Activated CD8-positive, alpha-beta memory T cell treated with anti-CD3 and anti-CD28 coated beads, Interleukin-2, amount 50 U/mL, for 48 hours (primary cell): ENCODE measurements at places on chromosomes 7 and 10.
A peak's percentile ranks its signal among the peaks of the same experiment; 100 is the strongest.

DNA sequence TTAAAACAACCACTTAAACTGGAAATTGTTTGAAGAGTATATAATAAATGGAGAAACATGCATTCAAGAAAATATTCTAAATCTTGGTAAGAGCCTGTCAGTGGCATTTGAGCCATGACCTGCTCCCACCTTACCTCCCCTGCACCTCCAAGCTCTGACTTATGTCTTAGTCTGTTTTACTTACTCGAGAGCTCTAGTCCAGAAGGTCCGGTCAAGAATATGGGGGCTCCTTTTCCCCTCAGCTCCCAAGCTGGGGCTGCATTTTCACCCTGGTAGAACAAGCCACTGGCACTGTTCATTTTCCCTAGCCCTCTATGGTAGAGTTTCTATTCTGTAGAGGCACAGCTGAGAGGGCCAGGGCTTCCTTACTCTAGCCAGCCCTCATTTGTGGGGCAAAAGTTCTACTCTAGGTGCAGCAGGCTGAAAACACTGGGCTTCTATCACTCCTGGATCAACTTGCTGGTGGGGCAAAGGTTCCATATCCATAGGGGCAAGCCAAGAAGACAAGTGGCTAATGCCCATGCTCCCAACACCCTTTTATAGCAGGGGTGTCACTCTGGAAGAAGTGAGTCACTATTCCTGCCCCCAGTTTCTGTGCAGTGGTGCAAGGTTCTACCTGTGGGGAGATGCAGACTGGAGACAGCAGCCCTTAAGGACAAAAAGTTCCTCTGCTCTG lies 40.6 kb downstream of the ZNF438 start:
- DNase-seq: no peak

- DNase-seq: no peak
Measured at GRCh38 chr7:140841166-140841715, 83.5 kb downstream of the BRAF start.

DNA sequence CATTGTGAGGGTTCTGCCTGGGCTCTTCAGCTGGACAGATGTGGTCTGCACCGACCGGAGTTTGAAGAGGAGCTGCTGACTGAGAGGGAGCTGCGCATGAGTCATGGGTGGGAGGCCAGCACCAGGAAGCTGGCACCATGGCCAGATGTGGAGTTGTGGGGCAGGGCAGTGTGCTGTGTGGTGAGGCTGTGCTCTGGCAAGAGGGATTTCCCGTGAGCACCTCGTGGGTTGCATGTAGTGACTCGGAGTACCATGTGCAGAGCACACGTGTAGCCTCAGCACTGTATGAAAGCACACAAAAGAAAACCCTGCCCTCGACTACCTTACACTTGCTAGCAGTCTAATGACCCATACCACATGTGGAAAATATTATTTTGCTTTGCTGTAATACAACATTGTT lies 103.4 kb downstream of the WNT2 start:
- DNase-seq: no peak

DNA sequence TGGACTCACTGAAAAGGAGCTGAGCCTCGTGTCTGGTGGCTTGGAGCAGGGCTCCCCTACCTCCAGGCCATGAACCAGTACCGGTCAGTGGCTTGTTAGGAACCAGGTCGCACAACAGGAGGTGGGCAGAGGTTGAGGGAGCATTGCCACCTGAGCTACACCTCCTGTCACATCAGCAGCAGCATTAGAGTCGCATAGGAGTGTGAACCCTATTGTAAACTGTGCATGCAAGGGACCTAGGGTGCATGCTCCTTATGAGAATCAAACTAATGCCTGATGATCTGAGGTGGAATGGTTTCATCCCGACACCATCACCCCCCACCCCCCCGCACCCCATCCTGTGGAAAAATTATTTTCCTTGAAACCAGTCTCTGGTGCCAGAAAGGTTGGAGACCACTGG lies 50.4 kb downstream of the TSPAN15 start:
- peak; percentile 36 for DNase-seq

- no peak for DNase-seq
Measured at GRCh38 chr10:113978802-113979201, 64.9 kb upstream of the ADRB1 start.

- no peak for DNase-seq
Measured at GRCh38 chr10:101079874-101080273, 18.1 kb downstream of the KAZALD1 start.

DNA sequence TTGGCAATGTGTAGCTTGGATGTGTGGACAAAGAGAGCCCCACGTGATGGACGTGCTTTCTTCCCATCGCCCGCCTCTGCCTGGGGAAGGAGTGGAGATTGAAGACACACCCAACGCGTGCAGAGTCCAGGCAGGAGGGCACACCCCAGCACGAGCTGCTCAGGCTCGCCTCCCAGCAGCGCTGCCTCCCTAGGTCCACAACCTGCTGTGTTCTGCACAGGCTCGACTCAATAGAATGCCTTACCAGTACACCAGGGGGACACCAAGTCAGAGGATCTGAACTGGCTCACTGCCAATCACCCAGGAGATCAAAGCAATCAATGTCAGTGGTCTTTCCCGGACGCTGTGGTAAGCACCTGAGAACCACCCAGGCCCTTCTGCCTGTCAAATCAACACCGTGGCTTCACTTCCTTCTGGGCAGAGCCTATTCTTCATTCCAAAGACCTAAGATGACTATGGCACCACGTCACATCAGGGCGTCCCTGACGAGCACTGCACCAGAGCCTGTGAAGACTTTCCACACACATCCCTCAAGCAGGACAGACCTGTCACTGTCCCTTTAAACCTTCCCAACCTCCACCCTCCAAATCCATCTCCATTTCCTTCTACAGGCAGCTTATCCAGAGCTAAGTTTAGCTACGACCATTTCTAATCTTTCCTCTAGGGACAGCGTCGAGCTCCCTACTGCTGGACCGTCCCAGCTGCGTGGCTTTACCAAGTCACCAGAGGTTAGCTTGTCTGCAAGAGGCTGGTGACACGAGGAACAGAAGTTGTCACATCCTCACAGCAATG lies 72.3 kb downstream of the AMZ1 start:
- DNase-seq: no peak

DNA sequence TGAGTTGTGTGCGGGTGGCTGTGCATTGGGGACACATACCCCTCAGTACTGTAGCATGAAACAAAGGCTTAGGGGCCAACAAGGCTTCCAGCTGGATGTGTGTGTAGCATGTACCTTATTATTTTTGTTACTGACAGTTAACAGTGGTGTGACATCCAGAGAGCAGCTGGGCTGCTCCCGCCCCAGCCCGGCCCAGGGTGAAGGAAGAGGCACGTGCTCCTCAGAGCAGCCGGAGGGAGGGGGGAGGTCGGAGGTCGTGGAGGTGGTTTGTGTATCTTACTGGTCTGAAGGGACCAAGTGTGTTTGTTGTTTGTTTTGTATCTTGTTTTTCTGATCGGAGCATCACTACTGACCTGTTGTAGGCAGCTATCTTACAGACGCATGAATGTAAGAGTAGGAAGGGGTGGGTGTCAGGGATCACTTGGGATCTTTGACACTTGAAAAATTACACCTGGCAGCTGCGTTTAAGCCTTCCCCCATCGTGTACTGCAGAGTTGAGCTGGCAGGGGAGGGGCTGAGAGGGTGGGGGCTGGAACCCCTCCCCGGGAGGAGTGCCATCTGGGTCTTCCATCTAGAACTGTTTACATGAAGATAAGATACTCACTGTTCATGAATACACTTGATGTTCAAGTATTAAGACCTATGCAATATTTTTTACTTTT lies 1.8 kb downstream of the DDIT4 start:
- peak; percentile 72 for DNase-seq

GRCh38 chr10:105986912-105987635 lies 1177.4 kb downstream of the SORCS1 start:
- DNase-seq: no peak

GRCh38 chr7:34850681-34851080 lies 186.6 kb downstream of the DPY19L1 start:
- DNase-seq: no peak
